ENCODE measurements at places on chromosomes 1 and 21.
A peak's percentile ranks its signal among the peaks of the same experiment; 100 is the strongest.

GRCh38 chr1:177567393-177567792 is 396.6 kb downstream of the BRINP2 start:
- DNase-seq: no peak

GRCh38 chr1:244082969-244083368 is 31.9 kb downstream of the ZBTB18 start:
- no peak for DNase-seq

- no peak for DNase-seq
Measured at GRCh38 chr1:11180342-11180744, 8.8 kb upstream of the ANGPTL7 start.

DNA sequence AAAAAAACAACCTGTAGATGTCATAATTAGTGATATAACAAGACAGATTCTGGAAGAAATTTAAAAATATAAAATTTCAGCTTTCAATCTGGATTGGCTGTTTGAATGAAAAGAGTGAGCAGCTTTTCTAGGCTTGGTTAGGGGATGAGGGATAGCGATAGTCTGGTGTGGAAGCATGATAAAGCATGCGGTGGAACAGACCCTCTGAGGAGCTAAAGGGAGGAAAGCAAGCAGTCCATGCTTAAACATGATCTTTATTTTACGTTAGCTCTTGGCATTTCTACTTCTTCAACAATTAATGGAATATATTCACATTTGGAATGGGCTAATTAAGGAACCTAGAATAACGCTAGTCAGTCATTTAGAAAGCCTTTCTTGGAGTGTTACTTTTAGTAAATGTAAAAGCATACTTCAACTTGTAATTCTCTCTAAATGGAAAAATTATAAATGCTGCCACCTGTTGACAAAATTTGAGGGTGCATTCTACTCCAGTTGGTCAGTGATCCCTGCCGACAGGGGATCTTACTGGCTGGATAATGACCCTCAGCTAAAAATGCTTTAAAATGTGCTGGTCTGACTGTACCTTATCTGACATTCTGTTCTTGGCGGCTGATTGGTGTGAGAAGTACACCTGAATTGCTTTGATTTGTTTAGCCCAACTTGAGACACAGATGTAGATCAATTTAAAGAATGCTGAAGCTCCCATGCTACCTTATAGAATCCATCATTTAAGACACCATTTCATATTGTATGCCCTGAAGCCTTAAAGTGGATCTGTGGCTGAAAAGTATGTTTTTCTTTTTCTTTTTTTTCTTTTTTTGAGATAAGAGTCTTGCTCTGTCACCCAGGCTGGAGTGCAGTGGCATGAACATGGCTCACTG is 61.2 kb downstream of the AK4 start:
- no peak for DNase-seq

DNA sequence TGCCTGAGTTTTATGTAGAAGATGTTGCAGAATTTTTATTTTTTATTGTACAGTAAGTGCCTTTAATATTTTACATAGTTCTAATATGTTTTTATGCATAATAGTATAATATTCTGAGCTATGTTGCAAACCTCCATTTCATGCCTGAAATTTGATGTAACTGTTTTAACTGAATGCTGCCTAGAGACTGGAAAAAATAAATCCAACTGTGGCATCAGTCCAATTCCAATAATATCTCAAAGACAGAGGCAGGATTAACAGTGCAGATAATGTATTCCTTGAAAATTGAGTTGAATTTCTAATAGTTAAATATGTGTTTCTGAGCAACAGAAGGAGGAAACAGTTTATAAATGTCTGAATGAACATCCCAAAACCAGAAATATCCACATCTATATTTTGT is 61.1 kb upstream of the KIF1B start:
- DNase-seq: no peak

- no peak for DNase-seq
Measured at GRCh38 chr1:221241157-221241556, 361.9 kb downstream of the HLX start.

DNA sequence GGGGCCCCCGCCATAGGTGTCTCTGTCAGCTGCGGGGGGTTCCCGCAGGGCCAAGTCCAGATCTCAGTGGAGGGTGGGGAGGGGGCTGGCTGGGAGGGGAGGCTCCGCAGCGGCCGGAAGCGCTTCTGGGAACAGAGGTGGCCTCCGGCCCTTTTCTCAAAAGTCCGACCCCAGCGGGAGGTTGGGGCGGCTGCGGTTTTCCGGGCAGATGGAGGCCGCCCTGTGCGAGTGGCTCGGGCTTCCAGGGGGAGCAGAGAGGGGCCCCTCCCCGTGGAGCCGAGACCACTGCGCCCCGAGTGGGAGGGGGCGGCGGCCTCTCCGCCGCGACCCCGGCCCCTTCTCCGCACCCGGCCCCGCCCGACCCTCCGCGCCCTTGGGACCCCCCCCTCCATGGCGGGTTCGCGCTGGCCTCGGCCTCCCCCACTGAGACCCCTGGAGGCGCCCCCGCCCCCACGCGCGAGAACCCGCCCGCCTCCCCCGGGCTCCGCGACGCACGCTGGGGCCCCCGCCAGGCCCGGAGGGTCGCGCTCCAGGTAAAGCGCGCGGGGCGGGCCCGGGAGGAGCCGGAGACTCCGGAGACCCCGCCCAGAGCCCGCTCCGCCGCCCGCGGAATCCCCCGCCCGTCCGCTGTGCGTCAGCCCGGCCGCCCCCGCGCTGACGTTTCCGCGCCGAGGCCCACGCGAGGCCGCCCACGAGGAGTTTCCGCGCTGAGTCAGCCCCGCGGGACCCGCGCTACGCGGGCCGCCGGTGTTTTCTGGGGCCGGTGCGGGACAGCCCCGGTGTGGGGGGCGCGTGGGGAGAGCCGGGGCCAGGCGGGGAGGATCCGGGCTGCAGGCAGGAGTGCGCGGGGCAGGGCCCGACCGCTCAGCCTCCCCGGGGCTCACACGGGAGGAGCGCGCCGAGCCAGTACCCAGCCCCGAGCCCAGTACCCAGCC is 5.2 kb downstream of the TNFRSF18 start:
- peak; percentile 85 for DNase-seq

GRCh38 chr1:44660176-44660575 is 14.1 kb downstream of the TMEM53 start:
- no peak for DNase-seq

DNA sequence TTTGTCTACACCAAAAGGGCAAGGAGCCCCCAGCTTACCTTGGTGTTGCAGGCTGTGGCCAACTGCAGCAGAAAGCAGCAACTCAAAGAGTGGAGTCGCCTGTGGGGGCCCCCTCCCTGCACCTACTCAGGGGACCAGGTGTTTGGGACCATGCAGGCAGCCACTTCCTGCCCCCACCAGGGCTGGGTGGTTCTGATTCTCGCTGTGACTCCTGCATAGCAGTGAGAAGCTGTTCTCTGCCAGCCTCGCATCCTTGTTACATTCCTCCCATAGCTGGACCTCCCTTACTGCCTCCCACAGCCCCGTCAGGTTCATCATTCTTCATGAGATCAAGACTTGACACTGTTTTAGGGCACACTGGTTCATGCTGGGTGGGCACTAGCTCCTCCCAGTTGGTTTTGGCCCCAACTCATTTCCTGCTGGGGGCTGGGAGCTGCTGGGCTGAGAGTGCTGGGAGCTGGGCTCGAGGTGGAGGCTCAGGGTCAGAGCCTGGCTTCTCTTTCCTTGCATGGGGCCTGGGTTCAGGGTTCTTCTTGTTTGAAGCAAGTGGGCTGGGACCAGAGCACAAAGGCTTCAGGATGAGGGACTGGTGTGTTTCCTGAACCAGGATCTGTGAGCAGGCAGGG is 146.9 kb upstream of the C1orf174 start:
- DNase-seq: no peak

GRCh38 chr1:110243146-110243545 is 33.0 kb downstream of the KCNC4 start:
- DNase-seq: no peak
